ENCODE measurements at places on chromosomes 12 and 14. TPM values are rescaled to one million over a fixed set of nuclear protein-coding genes. Genes with fewer than 3 reads are reported as not detected.

- no peaks in the 10 kb centered on the region for H3K27me3 ChIP-seq
- no peaks in the 10 kb centered on the region for H3K36me3 ChIP-seq
- H3K4me3 ChIP-seq: no peak overlapping the region
- H3K27ac ChIP-seq: no peak overlapping the region
- peaks cover 12% of the 10 kb centered on the region for H3K4me1 ChIP-seq
- no peak for DNase-seq
Observed at GRCh38 chr12:12180136-12180535, 86.7 kb downstream of the LRP6 start.

- no peaks in the 10 kb centered on the region for H3K27me3 ChIP-seq
- H3K4me1 ChIP-seq: peaks cover 14% of the 10 kb centered on the region
- no peak overlapping the region for H3K4me3 ChIP-seq
- DNase-seq: no peak
Observed at GRCh38 chr12:56337753-56338251, 882 bp upstream of the IL23A start.

DNA sequence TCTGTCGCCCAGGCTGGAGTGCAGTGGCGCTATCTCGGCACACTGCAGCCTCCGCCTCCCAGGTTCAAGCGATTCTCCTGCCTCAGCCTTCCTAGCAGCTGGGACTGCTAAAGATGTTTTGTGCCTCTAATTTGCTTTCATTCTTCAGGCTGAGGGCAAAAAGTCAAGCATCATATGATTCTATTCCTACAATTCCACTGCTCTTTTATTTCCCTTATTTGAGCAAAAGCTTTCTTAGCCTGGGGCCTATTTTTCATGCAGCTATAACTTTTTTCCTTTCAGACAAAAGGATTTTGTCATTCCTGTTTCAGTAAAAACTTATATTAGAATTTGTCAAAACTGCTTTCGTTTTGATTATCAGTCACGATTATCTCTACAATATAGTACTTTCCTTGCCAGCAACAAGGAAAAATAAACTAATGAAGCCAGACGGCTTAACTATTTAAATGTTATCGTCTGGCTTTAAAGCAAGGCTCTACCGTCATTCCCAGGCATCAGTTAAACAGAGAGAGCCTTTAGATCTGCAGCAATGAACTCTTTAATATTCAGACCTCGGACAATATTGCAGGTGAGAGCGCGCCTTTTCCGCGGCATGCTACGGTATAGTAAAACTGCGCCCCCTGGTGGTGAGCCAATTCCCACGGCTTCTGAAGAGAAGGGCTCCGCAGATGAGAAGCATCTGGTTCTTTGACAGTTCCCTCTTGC, 1.4 kb upstream of the SLC2A13 start:
- H3K27me3 ChIP-seq: no peaks in the 10 kb centered on the region
- no peaks in the 10 kb centered on the region for H3K36me3 ChIP-seq
- DNase-seq: peak; percentile 98
- peaks cover 47% of the 10 kb centered on the region for H3K4me1 ChIP-seq
- peak overlapping the region; percentile 88 for H3K27ac ChIP-seq
- peak overlapping the region; percentile 94 for H3K4me3 ChIP-seq

- H3K4me1 ChIP-seq: no peaks in the 10 kb centered on the region
- no peak overlapping the region for H3K4me3 ChIP-seq
- no peak for DNase-seq
- H3K27me3 ChIP-seq: no peaks in the 10 kb centered on the region
- no peak overlapping the region for H3K27ac ChIP-seq
Observed at GRCh38 chr14:91727121-91727520, 4.8 kb downstream of the CATSPERB start.

GRCh38 chr14:61516118-61516743, 179.1 kb upstream of the HIF1A start:
- H3K36me3 ChIP-seq: no peaks in the 10 kb centered on the region
- H3K27me3 ChIP-seq: no peaks in the 10 kb centered on the region
- DNase-seq: no peak
- peak overlapping the region; percentile 16 for H3K27ac ChIP-seq

- no peaks in the 10 kb centered on the region for H3K27me3 ChIP-seq
- no peaks in the 10 kb centered on the region for H3K36me3 ChIP-seq
- H3K27ac ChIP-seq: no peak overlapping the region
- no peaks in the 10 kb centered on the region for H3K4me1 ChIP-seq
- H3K4me3 ChIP-seq: no peak overlapping the region
Observed at GRCh38 chr12:80794551-80794950, 77.8 kb downstream of the MYF5 start.

DNA sequence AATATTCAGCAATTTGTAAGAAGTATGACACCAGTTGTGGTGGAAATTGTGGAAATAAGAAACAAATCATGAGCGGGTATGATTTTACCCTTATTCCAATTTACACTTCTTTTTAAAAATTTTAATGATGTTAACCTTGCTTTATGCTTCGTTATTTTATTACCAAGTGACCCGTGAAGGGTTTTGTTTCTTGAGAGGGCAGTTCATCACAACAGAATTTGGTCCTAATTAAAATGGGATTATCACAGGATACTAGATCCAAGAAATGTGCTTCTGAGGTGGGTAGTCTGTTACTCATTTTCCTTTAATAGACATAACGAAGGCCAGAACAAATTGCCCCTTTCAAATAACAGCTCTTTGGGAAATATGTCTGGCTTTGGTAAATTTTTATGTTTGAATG, 25.5 kb upstream of the RASSF8 start:
- H3K27ac ChIP-seq: no peak overlapping the region
- H3K4me1 ChIP-seq: no peaks in the 10 kb centered on the region
- DNase-seq: no peak
- H3K4me3 ChIP-seq: no peak overlapping the region

- H3K27me3 ChIP-seq: no peaks in the 10 kb centered on the region
- H3K36me3 ChIP-seq: no peaks in the 10 kb centered on the region
- H3K4me1 ChIP-seq: peaks cover 7% of the 10 kb centered on the region
- H3K4me3 ChIP-seq: no peak overlapping the region
Observed at GRCh38 chr14:67999705-68000384, 180.3 kb downstream of the RAD51B start.

DNA sequence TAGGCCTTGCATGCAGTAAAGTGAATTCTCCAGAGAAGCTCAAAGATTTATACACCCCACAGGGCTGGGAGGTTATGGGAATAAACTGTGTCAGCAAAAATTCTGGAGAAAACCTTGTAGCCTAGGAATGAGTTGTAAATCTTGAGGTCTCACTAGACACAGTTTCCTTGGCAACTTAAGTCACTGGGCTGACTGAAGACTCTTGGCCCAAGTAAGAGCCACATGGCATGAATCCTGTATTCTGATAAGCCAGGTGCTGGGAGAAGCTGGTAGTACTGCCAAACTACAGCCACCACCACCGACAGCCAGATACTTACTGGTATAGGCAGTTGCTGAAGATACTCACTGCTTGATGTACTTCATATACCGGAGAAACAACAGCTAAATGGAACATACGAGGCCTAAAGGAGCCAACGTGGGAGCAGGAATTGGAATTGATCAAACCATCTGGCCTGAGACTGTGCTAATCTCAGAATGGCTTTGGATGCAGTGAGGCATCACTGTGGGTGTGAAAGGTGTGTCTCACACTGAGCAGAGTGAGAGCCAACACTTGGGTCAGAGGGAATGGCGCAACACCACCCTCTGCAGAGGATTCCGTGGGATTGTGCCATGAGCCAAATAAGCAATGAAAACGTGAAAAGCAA, 102.8 kb upstream of the TMCC3 start:
- no peak overlapping the region for H3K4me3 ChIP-seq
- no peaks in the 10 kb centered on the region for H3K27me3 ChIP-seq
- H3K4me1 ChIP-seq: no peaks in the 10 kb centered on the region
- DNase-seq: no peak

DNA sequence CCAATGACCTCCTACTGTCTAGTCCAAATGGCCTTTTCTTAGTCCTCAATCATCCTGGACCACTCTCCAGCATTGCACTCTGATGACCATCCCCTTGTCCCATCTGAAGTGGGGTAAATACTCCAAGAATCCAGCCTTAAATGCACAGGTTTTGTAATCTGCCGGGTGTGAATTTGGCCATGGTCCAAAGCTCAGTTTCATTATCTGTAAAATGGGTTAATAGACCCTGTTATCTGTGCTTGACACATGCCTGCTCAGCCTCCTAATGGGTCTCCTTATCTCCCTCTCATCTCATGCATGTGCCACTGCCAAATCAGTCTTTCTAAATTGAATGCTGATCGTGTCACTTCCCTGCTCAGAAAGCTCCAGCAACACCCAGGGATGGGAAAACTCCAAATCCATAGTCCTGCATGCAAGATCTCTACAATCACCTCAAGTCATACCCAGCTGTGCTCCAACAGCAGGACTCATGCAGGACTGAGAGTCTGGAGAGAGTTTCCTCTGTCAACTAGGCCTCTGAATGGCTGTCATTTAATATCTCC, 22.3 kb downstream of the LGR5 start:
- H3K4me1 ChIP-seq: no peaks in the 10 kb centered on the region
- H3K4me3 ChIP-seq: no peak overlapping the region
- H3K27ac ChIP-seq: no peak overlapping the region
- DNase-seq: no peak
- no peaks in the 10 kb centered on the region for H3K36me3 ChIP-seq

DNA sequence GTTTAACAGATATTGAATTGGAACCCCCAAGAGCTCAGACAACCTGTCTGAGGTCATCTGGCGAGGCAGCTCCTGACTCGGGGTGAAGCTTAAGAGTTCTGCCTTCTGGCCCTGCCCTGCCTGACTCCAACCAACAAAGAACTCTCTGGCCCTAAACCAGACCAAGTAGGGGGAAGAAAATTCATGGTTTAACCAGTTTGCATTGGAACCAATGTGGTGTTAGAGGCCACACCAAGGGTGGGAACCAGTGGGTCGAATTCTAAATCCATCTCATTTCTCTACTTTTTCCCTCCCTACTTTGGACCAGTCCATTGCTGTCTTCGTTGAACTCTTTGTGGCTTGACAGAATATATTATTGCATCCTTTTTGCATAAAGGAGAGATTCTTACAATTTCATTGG, 30.4 kb upstream of the GSG1 start:
- no peaks in the 10 kb centered on the region for H3K36me3 ChIP-seq
- H3K4me3 ChIP-seq: no peak overlapping the region
- H3K4me1 ChIP-seq: no peaks in the 10 kb centered on the region
- H3K27ac ChIP-seq: no peak overlapping the region

GRCh38 chr12:11147420-11147819, 13.0 kb upstream of the TAS2R30 start:
- DNase-seq: no peak
- no peak overlapping the region for H3K4me3 ChIP-seq
- H3K27ac ChIP-seq: no peak overlapping the region
- H3K36me3 ChIP-seq: peaks cover 4% of the 10 kb centered on the region
- no peaks in the 10 kb centered on the region for H3K4me1 ChIP-seq

DNA sequence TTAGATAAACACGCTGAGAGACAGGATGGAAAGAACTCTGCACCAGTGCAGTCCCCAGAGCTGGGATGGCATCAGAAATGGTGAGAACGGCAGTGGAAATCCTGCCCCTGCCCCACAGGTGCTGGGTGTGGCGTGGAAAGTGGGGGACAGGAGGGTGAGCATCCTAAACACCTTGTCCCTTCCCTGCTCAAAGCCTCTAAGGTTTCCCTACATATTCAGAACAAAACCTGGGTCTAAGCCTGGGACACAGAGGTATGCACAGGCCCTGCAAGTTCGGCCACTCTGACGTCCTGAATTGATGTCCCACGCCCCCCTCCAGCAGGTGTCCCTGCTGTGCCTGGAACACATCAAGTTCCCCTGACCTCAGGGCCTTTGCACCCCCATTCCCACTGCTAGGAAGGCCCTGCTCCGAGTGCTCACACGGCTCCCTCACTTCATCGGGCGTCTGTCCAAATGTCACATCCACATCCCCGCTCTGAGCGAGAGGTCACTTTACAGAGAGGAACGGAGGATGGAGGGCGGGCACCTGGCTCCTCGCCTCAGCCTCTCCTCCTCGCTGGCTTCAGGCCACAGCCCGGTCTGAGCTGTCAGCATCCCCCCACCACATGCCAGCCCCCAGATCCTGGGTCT, 38.5 kb upstream of the SFSWAP start:
- no peaks in the 10 kb centered on the region for H3K36me3 ChIP-seq
- no peak overlapping the region for H3K27ac ChIP-seq
- no peak for DNase-seq
- no peak overlapping the region for H3K4me3 ChIP-seq
- H3K4me1 ChIP-seq: no peaks in the 10 kb centered on the region

DNA sequence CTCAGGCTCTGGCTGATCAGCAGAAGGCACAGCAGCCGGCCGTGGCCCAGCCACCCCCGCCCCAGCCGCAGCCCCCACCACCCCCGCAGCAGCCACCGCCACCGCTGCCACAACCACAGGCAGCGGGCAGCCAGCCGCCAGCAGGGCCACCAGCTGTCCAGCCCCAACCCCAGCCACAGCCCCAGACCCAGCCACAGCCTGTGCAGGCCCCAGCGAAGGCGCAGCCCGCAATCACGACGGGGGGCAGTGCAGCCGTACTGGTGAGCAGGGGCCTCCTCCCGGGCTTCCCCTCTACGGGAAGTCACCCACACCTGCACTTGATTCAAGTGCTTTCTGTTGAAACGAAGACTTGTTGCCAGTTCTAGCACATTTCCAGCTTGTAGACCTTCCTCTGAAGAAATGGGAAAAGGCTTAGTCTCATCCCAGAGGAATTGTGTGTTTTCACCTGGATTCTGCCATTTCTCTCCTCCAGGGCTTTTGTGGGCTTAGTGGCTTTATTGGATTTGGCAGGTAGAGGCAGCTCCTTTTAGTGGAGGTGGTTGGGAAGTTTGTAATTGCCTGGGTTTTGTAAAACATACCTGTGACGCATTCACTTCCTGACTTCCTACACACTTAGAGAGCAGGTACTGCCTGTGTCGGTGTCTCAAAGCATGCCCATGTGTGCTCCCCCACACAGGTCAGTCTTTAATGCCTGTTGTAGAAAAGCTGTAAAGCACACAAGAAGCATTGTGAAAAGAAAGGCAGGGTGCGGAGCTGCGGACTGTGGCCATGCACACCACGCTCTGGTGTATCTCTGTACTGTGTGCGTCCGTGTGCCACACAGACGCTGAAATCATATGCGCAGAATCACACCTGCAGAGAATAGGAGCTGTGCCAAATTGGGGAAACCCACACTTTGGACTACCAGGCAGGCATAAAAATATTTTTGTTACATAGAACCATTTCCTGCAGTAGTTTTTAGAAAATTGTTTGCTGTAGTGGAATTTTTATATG, 90.5 kb downstream of the DDX51 start:
- no peaks in the 10 kb centered on the region for H3K27me3 ChIP-seq
- H3K4me1 ChIP-seq: no peaks in the 10 kb centered on the region
- no peak for DNase-seq
- H3K36me3 ChIP-seq: peaks cover 93% of the 10 kb centered on the region

The JKAMP gene
- total RNA-seq: 25.0 TPM

The BIN2 gene
- total RNA-seq: 1.7 TPM

The KRT6C gene
- total RNA-seq: not detected

The NPAS3 gene
- total RNA-seq: 5.8 TPM

The E2F7 gene
- not detected for total RNA-seq

The FBRSL1 gene
- total RNA-seq: 14.4 TPM

The FANCM gene
- 7.1 TPM for total RNA-seq

The PNMA1 gene
- total RNA-seq: 60.6 TPM

The FAM181A gene
- not detected for total RNA-seq

The SLC5A8 gene
- total RNA-seq: not detected

The SAMD15 gene
- 0.52 TPM for total RNA-seq

The CLEC4C gene
- not detected for total RNA-seq

The ATXN7L3B gene
- 18.7 TPM for total RNA-seq
